Kasumi-1 (cell line): ENCODE measurements at places on chromosomes 16 and 17.
A peak's percentile ranks its signal among the peaks of the same experiment; 100 is the strongest.

- no peak for DNase-seq
These were observed 267.1 kb downstream of the PHKB start for GRCh38 chr16:47728205-47728604.

DNA sequence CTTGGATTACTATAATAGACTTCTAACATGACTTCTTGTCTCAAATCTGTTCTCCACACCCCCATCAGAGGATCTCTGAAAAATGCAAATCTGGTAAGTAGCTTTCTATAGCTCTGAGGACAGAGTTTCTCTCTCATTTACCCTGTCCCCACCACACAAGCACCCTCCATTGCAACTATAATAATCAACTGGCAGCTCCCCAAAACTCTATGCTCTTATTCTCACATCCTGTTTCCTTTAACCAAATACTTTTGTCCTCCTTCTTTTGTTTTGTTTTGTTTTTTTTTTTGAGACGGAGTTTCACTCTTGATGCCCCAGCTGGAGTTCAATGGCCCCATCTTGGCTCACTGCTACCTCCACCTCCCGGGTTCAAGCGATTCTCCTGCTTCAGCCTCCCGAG is 73.4 kb downstream of the HELZ start:
- DNase-seq: no peak

DNA sequence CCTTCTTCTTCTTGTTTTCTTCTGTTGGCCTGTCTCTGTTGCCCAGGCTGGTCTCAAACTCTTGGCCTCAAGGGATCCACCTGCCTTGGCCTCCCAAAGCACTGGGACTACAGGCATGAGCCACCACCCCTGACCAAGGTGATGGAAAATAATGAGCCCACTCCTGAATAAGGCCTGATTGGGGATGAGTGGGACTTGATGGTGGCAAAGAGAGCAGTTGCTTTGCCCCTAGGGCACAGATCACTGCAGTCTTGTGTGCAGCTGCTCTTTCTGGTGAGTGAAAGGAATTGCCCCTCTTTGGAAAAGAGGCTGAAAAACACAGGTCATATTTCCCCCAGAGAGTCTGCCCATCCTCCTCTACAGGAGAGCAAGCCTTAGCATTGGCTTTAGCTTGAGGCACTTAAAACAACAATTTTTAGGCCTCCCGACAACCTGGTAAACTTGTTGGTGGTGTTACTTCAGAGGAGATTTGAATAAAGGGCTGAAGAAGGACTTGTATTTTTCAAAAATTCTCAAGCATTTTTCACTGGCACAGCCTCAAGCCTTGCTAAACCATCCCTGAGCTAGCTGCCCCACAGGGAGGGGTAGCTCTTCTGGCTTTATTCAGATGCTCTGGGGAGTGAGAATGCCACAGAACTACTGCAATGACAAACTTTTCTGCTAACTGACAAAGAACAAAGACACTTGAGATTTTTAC is 6.1 kb upstream of the PDP2 start:
- DNase-seq: peak; percentile 20

DNA sequence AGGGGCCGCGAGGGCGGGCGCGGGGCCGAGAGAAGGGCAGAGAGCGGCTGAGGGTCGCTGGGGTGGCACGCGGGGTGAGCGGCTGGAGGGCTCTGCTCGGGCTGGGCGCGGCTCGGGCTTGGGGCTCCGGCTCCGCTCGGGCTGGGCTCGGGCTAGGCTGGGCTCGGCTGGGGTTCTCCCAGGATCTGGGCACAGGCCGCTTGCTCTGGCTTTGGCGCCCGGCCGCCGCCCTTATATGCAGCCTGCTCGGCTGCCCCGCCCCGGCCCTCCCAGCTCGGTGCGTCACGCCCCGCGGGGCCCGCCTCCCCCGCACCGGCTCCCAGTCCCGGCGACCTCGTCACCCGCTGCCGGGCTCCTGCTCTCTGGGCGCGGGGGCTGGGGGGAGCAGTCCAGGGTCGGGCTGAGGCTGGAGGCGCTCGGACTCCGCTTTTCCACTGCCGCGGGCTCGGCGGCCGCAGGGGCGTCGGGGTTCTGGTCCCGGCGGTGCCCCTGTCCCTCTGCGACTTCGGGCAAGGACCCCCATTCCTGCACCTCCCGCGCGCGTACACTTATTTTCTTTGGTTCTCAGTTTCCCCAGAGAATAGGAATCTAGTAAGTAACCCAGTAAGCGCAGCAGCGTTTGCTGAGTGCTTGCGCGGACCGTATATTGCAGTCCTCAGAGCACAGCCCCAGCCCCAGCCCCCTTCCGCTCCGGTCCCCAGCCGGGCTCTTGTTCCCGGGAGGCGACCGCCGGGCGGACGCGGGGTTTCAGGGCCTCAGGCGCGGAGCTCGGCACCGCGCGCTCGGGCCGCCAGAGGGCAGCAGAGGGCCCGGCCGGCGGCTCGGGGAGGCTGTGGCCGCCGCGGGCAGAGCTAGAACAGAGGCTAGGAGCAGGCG is at the start of gene RASD1:
TSS of gene RASD1 (minus strand) at position 207 of the 876 bp plus-strand sequence. CDS start 214 bp downstream, outside the sequence.
- peak; percentile 22 for DNase-seq

GRCh38 chr16:24102209-24102660 is 153.9 kb upstream of the CACNG3 start:
- no peak for DNase-seq

DNA sequence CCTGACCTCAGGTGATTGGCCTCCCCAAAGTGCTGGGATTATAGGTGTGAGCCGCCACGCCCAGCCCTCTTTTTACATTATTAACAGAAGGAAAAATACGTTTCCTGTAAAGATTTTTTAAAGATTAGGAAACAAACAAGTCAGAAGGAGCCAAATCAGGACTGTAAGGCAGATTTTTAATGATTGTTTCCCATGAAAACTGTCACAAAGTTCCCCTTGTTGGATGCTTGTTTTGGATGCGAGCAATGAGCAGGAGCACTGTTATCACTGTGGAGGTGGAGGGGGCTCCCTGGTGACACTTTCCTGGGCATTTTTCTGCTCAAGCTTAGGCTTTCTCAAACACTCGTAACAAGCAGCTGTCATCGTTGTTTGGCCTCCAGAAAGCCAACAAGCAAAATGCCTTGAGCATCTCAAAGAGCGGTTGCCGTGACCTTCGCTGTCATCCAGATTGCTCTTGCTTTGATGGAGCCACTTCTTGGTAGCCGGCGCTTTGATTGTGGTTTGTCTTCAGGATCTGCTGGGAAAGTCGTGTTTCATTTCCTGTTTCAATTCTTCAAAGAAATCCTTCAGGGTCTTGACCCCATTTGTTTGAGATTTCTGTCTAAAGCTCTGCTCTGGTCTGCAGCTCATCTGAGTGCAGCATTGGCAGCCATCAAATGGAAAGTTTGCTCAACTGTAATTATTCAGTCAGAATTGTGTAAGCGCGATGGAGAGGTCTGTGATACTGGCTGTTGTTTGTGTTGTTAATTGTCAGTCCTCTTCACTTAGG is 128.7 kb downstream of the RPTOR start:
- no peak for DNase-seq

- no peak for DNase-seq
These were observed 175.3 kb upstream of the HS3ST3A1 start for GRCh38 chr17:13777003-13777402.

- DNase-seq: peak; percentile 83
These were observed 85.2 kb downstream of the SPAG9 start for GRCh38 chr17:51035431-51035830.
